T-cell (primary cell): ENCODE measurements at places on chromosomes 11 and 22. TPM values are rescaled to one million over a fixed set of nuclear protein-coding genes. Genes with fewer than 3 reads are reported as not detected.

- H3K36me3 ChIP-seq: no peaks in the 10 kb centered on the region
- no peak overlapping the region for H3K27ac ChIP-seq
- peaks cover 33% of the 10 kb centered on the region for H3K27me3 ChIP-seq
These were observed 171.5 kb downstream of the MN1 start for GRCh38 chr22:27629908-27630673.

DNA sequence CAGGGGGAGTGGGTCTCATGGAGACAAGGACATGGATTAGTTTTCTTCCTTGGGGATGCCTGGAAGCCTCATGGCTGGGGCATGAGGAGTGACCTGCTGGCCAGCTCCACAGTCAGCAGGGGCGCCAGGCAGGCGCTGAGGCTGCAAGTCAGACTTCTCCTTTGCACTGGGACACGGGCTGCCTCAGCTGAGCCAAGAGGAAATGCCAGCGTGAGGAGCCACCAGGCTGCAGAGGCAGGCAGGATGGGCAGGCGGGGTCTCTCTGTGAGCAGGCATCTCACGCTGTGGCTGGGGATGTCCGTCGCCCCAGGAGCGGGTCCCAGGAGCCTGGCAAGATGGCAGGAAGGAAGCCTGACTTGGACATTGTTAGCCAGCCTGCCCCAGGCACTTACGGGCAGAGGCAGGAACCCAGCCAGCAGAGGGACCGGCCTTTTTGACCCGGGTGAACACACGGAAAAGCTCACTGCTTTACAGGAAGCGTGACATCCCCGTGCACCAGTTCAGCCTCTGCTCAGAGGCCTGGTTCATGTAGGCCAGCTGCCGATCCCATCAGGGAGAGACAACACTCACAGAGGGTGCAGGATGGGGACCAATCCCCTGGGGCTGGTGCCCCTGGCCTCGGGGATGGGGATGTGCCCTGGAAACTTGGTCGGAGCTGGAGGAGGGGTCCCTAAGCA is 10.2 kb downstream of the GNB1L start:
- peaks cover 4% of the 10 kb centered on the region for H3K36me3 ChIP-seq
- H3K4me1 ChIP-seq: peaks cover 31% of the 10 kb centered on the region
- H3K27ac ChIP-seq: peak overlapping the region; percentile 25

The PIH1D2 gene
- total RNA-seq: not detected

DNA sequence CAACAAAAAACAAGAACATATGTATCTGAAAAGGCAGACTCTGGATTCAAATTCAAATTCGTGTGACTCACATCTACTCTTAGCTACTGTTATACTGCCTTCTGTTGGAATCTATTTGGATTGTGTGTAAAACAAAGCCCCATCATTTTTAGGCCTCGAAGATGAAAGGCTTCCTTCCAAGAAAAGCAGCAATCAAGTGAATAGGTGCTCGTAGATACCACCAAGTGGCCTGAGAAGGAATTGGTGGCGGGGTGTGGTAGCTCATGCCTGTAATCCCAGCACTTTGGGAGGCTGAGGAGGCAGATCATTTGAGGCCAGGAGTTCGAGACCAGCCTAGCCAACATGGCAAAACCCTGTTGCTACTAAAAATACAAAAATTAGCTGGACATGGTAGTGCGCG is 4.2 kb downstream of the GRAMD1B start:
- no peak overlapping the region for H3K4me3 ChIP-seq

The OR10V1 gene
- total RNA-seq: not detected

DNA sequence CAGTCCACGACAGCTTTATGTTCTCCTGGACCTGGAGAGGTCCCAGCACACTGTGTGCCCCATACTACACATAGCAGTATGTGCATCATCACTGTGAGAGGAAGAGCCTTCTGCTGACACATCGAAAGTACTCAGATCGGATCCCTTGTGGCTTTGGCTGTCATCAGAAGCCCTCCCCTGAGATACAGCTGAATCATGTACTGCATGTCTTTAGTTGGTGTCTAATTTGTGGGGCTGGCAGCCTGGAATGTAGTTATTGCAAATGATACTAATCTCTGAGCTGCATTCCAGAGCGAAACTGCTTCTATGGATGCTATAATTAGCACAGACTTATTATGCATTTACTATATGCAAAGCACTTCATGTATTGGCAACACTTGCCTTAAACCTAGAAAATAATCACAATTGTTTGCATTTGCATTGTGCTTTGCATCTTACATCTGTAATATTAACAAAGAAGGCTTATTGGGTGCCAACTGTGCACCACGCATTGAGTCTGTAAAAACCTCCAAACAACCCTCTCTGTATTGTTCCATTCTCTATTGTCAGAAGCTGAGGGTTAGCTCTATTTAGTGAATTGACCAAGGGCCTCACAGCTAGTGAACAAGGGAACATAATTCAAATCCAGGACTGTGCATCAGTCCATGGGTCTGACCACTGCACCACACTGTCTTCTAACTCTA is 89.2 kb upstream of the CRTAM start:
- peaks cover 42% of the 10 kb centered on the region for H3K4me1 ChIP-seq
- peak; percentile 37 for DNase-seq
- H3K36me3 ChIP-seq: peaks cover 2% of the 10 kb centered on the region
- H3K4me3 ChIP-seq: no peak overlapping the region

The BRMS1 gene
- 44.0 TPM for total RNA-seq

The SLC22A8 gene
- total RNA-seq: not detected

GRCh38 chr11:2134022-2135010 is 4.9 kb downstream of the IGF2 start:
- H3K36me3 ChIP-seq: no peaks in the 10 kb centered on the region
- peaks cover 16% of the 10 kb centered on the region for H3K4me1 ChIP-seq
- H3K27me3 ChIP-seq: no peaks in the 10 kb centered on the region
- H3K4me3 ChIP-seq: no peak overlapping the region

GRCh38 chr11:99739464-99740089 is 718.8 kb downstream of the CNTN5 start:
- DNase-seq: no peak
- no peaks in the 10 kb centered on the region for H3K36me3 ChIP-seq
- H3K27ac ChIP-seq: no peak overlapping the region
- no peaks in the 10 kb centered on the region for H3K27me3 ChIP-seq
- no peak overlapping the region for H3K4me3 ChIP-seq
- H3K4me1 ChIP-seq: no peaks in the 10 kb centered on the region

DNA sequence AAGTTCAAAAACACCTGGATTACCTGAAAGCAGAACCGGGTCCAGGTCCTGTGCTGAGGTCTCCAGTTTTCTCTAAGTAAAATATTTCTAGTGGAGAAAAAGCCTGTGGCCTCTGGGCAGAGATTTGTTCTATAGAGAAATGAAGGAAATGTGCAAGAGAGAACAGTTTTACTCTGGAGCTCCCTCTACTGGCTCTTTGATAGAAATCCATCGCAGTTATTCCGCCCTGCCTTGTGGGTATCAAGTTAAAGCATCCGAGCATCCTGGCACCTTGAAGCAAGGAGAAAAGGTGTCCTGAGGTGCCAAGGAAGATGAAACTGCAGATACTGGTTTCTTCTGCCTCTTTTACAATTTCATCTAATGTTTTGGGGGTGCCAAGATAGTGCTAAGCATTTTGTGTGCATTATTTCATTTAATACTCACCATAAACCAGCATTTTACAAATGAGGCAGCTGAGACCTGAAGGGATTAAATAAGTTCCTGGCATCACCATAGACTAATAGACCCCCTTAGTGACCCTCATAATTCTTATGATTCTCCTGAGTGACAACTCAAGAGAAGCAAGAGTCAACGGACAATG is 113.1 kb upstream of the HSD17B12 start:
- no peak overlapping the region for H3K27ac ChIP-seq
- H3K4me1 ChIP-seq: no peaks in the 10 kb centered on the region
- DNase-seq: no peak
- H3K36me3 ChIP-seq: no peaks in the 10 kb centered on the region
- peaks cover 17% of the 10 kb centered on the region for H3K27me3 ChIP-seq

- H3K27me3 ChIP-seq: no peaks in the 10 kb centered on the region
- H3K4me1 ChIP-seq: no peaks in the 10 kb centered on the region
- no peak overlapping the region for H3K27ac ChIP-seq
- H3K36me3 ChIP-seq: no peaks in the 10 kb centered on the region
These were observed 198.5 kb upstream of the NCAM1 start for GRCh38 chr11:112762707-112763090.

DNA sequence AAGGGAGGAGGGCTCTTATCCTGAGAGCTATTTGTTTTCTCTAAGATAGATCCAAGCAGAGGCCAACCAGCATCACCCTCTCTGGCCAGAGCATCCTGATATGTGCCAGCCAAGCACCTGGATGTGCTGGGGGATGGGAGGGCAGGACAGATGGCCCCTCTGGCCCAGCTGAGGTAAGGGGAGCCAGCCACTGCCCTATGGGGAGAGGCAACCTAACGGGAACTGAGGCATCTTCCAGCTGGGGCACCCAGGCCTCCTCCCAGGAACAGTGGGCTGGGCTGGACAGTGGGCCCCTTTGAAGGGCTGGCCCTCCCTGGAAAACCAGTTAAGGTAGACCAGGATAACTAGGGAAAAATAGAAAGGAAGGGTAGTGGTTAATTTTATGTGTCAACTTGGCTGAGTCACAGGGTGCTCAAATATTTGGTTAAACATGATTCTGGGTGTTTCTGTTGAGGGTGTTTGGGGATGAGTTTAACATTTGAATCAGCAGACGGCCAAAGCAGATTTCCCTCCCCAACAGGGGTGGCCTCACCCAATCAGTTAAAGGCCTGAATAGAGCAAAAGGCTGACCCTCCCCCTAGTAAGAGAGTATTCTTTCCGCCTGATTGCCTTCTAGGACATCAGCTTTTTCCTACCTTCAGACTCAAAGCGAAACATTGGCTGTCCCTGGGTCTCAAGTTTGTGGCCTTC is 595.1 kb downstream of the BUD13 start:
- no peaks in the 10 kb centered on the region for H3K4me1 ChIP-seq
- no peaks in the 10 kb centered on the region for H3K36me3 ChIP-seq
- no peak overlapping the region for H3K27ac ChIP-seq
- DNase-seq: no peak

The ANAPC15 gene
- total RNA-seq: 47.7 TPM

GRCh38 chr11:494761-495536 is 12.1 kb downstream of the RNH1 start:
- no peaks in the 10 kb centered on the region for H3K4me1 ChIP-seq
- H3K4me3 ChIP-seq: no peak overlapping the region
- DNase-seq: no peak
- no peak overlapping the region for H3K27ac ChIP-seq
- H3K36me3 ChIP-seq: peaks cover 30% of the 10 kb centered on the region

GRCh38 chr22:32605576-32605975 is 131.0 kb downstream of the FBXO7 start:
- no peaks in the 10 kb centered on the region for H3K4me1 ChIP-seq
- H3K4me3 ChIP-seq: no peak overlapping the region
- no peaks in the 10 kb centered on the region for H3K36me3 ChIP-seq
- DNase-seq: no peak

The NFAM1 gene
- 0.18 TPM for total RNA-seq

DNA sequence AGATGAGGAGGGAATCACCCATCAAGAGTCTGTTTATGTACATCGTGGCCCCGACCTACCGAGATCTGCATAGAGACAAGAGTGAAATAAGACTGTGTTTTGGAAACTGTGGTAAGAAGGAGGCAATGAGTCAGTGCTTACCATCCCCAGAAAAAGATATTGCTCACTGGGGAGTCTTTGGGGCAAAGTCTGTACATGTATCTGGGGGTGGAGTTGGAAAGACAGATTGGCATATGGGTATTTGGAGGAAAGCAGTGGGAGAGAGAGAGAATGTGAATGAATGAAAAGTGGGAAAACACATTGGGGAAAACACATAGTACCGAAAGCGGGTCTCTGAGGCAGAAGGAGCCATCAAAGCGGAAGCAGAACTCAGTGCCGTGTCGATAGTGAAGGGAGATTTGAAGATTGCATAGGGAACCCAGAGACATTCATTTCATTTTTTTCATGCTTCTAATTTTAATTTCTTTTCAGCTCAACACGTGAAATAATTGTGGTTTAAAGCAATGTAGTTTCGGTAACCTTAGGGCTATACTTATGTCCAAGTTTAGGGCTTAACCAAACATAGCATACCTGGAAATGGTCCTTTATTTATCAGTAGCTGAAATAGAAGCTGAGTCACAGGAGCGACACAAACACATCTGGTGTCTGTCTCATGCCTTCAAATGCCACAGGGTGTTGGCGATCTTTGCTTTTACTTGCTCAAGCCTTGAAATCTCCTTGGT is 98.6 kb upstream of the CD44 start:
- no peaks in the 10 kb centered on the region for H3K36me3 ChIP-seq
- peaks cover 58% of the 10 kb centered on the region for H3K4me1 ChIP-seq
- peak overlapping the region; percentile 97 for H3K27ac ChIP-seq

The SEZ6L gene
- not detected for total RNA-seq

DNA sequence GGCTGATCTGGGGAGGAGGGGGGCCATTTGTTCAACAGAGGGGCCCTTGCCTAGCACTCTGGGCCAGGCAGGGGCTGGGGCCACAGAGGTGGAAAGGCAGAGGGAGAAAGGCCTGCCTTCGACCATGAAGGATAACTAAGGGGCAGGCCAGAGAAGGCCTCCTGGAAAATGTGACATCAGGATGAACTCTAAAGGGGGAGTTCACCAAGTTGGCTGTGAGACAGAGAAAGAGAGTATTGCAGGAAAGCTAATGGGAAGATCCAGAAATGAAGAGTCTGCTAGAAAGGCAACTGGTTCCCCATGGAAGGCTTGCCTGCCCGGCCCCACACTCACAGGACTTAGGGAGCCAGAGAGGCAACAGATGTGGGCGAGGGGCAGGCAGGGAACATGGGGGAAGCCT is 16.3 kb downstream of the CSNK1E start:
- no peak for DNase-seq
- H3K27ac ChIP-seq: no peak overlapping the region
- no peaks in the 10 kb centered on the region for H3K27me3 ChIP-seq
- H3K36me3 ChIP-seq: peaks cover 3% of the 10 kb centered on the region

GRCh38 chr11:9276571-9276970 is 11.4 kb upstream of the DENND5A start:
- no peak overlapping the region for H3K4me3 ChIP-seq
- no peak overlapping the region for H3K27ac ChIP-seq
- H3K4me1 ChIP-seq: peaks cover 16% of the 10 kb centered on the region
- no peaks in the 10 kb centered on the region for H3K36me3 ChIP-seq
- H3K27me3 ChIP-seq: no peaks in the 10 kb centered on the region
- DNase-seq: no peak
